ENCODE measurements at places on chromosomes 16 and 17. TPM values are rescaled to one million over a fixed set of nuclear protein-coding genes. Genes with fewer than 3 reads are reported as not detected.

DNA sequence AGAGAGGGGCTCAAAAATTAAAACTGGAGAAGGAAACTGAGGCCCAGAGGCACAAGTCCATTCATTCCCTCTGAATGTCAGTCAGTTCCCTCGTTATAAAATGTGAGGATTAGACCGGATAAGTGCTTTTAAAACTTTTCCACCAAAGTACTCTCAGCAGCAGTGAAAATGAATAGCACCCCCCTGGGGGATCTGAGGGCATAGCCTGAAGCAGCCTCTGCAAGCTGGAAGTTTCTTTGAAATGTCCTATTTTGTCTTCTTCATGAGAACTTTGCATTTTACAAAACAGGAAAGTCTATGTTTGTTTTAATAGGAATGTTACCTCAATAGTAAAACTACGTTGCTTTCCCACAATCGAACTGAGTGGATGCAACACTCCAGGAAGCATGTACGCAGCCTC lies 273.0 kb downstream of the CEP112 start:
- peak overlapping the region; percentile 23 for H3K27ac ChIP-seq
- H3K4me3 ChIP-seq = no peak overlapping the region
- H3K4me1 ChIP-seq = peaks cover 23% of the 10 kb centered on the region
- no peaks in the 10 kb centered on the region for H3K27me3 ChIP-seq

The MFSD6L gene
- not detected for total RNA-seq

GRCh38 chr17:79398441-79398840 lies 212.4 kb downstream of the RBFOX3 start:
- no peaks in the 10 kb centered on the region for H3K36me3 ChIP-seq
- H3K4me3 ChIP-seq = no peak overlapping the region
- H3K4me1 ChIP-seq = peaks cover 8% of the 10 kb centered on the region
- H3K27ac ChIP-seq = no peak overlapping the region
- H3K27me3 ChIP-seq = peaks cover 99% of the 10 kb centered on the region
- DNase-seq = no peak

The TNFSF13 gene
- total RNA-seq = 6.3 TPM

The TUBB3 gene
- 2.1 TPM for total RNA-seq

The G6PC1 gene
- total RNA-seq = not detected

DNA sequence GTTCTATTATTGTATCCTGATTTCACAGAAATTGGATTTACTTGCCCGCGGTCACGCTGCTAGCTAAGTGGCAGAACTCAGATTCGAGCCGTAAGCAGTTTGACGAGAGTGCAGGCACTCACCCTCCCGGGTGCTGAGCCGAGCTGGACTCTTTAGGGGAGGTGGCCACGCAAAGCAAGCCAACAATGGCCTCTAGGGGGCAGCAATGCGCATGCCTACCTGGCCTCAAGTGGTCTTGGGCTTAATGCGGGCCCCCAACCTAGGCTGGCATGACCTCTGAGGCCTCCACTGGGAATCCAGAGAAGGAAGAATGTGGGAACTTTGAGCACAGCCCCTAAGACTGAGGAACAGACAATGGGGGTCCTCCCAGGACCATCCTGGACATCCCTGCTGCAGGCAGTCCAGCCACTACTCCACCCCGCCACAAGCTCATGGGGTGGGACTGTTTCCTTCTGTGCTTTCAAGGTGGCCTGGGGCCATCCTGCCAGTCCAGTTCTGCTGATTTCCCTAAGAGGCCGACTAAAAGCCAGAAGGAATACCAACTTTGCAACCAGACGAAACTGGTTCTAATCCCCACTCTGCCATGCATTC lies 276.5 kb downstream of the XYLT1 start:
- H3K36me3 ChIP-seq = no peaks in the 10 kb centered on the region
- no peaks in the 10 kb centered on the region for H3K4me1 ChIP-seq
- no peak overlapping the region for H3K4me3 ChIP-seq
- H3K27ac ChIP-seq = no peak overlapping the region
- peak; percentile 27 for DNase-seq
- no peaks in the 10 kb centered on the region for H3K27me3 ChIP-seq

GRCh38 chr16:51592535-51593300 lies 441.6 kb upstream of the SALL1 start:
- H3K4me1 ChIP-seq = no peaks in the 10 kb centered on the region
- DNase-seq = no peak
- no peak overlapping the region for H3K27ac ChIP-seq
- H3K27me3 ChIP-seq = peaks cover 13% of the 10 kb centered on the region

DNA sequence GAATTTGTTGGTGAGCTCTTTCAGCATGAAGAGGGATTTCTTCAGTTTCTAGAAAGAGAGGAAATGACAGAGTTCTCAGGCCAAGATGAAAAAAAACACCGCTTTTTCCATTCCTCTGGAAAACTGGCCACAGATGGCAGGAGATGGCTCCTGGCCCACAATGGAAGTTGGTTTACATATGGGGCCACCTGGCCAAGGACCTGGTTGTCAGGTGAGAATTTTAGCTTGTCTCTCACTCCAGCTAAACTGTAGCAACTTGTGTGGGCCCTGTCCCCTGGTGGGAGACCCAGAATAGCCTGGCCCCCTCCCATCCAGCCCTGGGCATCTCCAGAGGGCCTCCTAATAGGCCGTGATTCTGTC lies 33.6 kb downstream of the LGALS9 start:
- DNase-seq = no peak
- no peaks in the 10 kb centered on the region for H3K36me3 ChIP-seq
- H3K4me1 ChIP-seq = no peaks in the 10 kb centered on the region
- H3K27ac ChIP-seq = no peak overlapping the region

DNA sequence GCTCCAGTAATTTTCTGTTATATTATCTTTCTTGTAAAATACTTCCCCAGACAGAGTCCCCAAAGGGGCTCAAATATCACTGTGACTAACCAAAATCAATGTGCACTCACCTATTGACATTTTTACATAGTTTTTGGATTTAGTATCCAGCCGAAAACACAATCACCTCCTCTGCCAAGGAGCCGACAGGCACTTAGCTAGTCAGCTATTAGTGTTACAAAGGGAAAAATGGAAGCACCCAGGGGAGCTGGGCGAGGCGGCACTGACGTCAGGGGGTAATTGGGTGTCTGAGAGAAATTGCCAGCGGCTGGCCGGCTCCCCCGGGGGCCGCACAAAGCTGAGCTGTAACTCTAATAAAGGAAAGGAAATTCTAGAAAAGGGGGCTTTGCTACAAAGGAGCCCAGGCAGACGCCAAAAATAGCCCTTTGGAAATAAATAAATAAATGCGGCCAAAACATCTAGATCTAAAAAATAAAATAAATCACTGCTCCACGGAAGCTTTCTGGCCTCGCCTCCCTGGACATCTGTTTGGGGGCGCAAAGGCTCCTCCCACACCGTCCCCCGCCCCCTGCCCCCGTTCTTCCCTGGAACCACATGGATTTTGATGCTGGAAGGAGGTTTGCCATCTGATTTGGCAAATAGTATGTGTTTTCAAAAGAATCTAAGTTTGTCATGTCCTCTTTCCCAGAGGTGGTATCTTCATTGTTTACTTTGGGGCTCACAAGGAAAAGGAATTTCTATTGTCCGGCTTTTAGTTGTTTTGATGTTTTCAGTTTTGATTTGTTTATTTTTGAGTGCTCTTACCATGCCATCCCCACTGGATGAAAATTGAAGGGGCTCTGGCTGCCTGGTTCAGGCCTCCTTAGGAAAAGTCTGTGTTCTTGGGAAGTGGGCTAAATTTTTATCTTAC lies 156.7 kb downstream of the ZNF423 start:
- H3K27ac ChIP-seq = peak overlapping the region; percentile 84
- peak; percentile 72 for DNase-seq
- peak overlapping the region; percentile 40 for H3K4me3 ChIP-seq
- H3K27me3 ChIP-seq = peaks cover 30% of the 10 kb centered on the region

DNA sequence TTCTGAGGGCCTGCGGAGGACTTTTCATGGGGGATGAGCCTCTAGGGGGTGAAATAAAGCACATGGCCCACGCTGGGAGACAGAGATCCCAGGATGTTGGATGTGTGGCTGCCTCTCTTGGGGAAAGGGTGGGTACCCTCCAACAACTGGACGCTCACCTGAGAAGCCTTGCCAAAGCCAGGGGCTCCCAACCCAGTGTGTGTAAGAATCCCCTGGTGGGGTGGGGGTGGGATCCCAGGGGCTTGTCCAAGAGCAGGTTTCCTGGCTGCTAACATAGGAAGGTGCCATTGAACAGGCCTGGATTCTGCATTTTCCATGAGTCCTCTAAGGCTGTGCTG lies 587 bp downstream of the SNX20 start:
- no peak for DNase-seq
- no peaks in the 10 kb centered on the region for H3K4me1 ChIP-seq
- H3K27me3 ChIP-seq = peaks cover 23% of the 10 kb centered on the region
- no peaks in the 10 kb centered on the region for H3K36me3 ChIP-seq
- H3K4me3 ChIP-seq = peak overlapping the region; percentile 33

DNA sequence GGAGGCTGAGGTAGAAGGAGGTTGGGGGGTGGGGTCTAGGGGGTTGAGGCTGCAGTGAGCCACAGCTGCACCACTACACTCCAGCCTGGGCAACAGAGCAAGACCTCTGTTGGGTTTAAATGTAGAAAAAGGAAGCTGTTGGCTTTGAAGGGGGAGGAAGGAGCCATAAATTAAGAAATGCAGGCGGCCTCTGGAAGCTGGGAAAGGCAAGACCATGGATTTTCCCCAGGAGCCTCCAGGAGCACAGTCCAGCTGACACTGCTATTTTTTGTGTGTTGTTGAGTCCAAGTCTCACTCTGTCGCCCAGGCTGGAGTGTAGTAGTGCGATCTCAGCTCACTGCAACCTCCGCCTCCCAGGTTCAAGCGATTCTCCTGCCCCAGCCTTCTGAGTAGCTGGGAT lies 15.9 kb downstream of the LITAF start:
- H3K36me3 ChIP-seq = no peaks in the 10 kb centered on the region
- H3K27me3 ChIP-seq = no peaks in the 10 kb centered on the region
- H3K27ac ChIP-seq = no peak overlapping the region

- DNase-seq = no peak
- H3K27ac ChIP-seq = no peak overlapping the region
- no peaks in the 10 kb centered on the region for H3K36me3 ChIP-seq
- H3K4me3 ChIP-seq = no peak overlapping the region
- H3K4me1 ChIP-seq = peaks cover 10% of the 10 kb centered on the region
These were observed 17.8 kb downstream of the TTLL6 start for GRCh38 chr17:48799069-48799723.

GRCh38 chr17:45846646-45847045 lies 2.0 kb downstream of the SPPL2C start:
- peaks cover 31% of the 10 kb centered on the region for H3K27me3 ChIP-seq
- peaks cover 5% of the 10 kb centered on the region for H3K4me1 ChIP-seq
- no peaks in the 10 kb centered on the region for H3K36me3 ChIP-seq
- no peak for DNase-seq

DNA sequence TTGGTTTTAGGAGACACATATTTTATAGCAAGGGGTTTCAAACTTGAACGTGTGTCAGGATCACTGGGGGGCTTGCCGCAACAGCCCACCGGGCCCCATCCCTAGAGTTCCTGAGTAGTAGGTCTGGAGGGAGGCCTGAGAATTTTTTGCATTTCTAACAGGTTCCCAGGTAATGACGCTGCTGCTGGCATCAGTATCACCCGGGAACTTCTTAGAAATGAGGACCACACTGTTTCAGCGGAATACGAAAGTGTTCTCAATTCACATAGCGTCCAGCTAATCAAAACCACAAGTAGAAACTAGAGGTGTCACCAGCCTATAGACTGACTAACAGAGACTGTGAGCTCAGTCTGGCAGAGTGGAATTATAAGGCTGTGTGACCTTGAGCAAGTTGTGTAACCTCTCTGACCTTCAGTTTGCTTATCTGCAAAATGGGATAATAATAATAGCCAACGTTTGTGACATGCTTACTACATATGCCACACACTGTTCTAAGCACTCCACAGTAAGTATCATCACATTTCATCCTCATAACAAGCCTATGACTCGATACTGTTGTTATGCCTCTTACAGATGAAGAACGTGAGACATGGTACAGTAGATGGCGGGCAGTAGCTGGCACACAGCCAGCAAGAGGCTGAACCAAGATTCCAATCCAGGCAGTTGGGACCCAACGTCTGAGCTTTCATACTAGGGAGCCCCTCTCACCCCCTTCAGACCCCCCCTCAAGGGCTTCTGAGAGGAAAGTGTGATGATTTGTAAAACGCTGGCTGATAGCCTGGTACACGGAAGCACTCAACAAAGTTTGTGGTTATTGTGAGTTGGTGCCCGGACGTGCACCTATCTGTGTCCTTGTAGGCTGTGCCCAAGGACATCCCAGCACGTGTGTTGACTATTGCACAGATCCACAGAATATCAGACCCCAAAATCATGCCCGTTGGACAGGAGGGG lies 4.6 kb upstream of the ICAM2 start:
- peaks cover 28% of the 10 kb centered on the region for H3K4me1 ChIP-seq
- H3K27ac ChIP-seq = peak overlapping the region; percentile 37
- H3K36me3 ChIP-seq = no peaks in the 10 kb centered on the region
- DNase-seq = no peak
- H3K4me3 ChIP-seq = no peak overlapping the region

The PROCA1 gene
- 1.3 TPM for total RNA-seq

GRCh38 chr17:10126616-10127501 lies 71.5 kb downstream of the GAS7 start:
- H3K4me3 ChIP-seq = peak overlapping the region; percentile 25
- no peaks in the 10 kb centered on the region for H3K27me3 ChIP-seq
- no peak for DNase-seq
- no peaks in the 10 kb centered on the region for H3K36me3 ChIP-seq

The CNTD1 gene
- total RNA-seq = not detected

DNA sequence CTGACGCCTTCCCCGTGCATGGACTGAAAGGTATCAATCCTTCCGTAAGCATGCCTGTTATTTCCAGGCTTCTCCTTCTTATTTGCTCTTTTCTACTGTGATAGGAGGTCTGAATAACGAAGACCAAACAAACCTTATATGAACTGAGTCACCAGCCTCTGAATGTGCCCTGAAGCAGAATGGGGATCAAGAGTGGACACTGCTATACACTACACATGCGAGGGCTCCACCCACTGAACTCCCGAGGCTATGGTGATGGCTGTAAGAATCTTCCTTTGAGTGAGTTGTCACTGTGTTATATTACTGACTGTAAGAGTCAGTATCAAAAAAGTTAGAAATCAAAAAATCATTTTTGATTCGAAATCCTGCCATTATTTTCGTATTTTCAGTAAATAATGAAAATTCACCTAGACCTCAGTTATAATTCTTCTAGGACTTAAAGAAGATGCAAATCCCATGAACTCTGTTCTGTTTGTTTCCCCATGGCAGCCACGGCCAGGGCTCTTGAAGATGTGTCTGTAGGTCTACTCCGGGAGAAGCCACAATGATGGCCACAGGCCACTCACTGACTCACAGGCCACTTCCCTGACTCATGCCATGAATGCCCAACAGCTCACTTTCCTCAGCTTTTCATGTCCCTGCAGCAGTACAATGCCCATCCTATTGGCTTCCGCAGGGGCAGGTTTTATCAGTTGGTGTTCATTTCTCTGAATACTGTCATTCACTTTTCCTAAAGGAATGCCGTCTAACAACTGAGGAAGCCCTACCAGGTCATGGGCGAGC lies 54.7 kb downstream of the ZZEF1 start:
- no peak overlapping the region for H3K4me3 ChIP-seq
- H3K36me3 ChIP-seq = peaks cover 93% of the 10 kb centered on the region
- no peaks in the 10 kb centered on the region for H3K27me3 ChIP-seq

GRCh38 chr16:88144028-88144511 lies 192.8 kb downstream of the BANP start:
- H3K36me3 ChIP-seq = no peaks in the 10 kb centered on the region
- DNase-seq = peak; percentile 62
- no peak overlapping the region for H3K4me3 ChIP-seq
- peak overlapping the region; percentile 86 for H3K27ac ChIP-seq
- H3K27me3 ChIP-seq = no peaks in the 10 kb centered on the region
